ENCODE measurements at places on chromosomes 2 and 18. TPM values are rescaled to one million over a fixed set of nuclear protein-coding genes. Genes with fewer than 3 reads are reported as not detected.

C2orf78 gene
- total RNA-seq: not detected

FLACC1 gene
- 6.1 TPM for total RNA-seq

DAPL1 gene
- not detected for total RNA-seq

OR6B2 gene
- total RNA-seq: not detected

COLEC11 gene
- total RNA-seq: 1.7 TPM

ABCB11 gene
- not detected for total RNA-seq

GRCh38 chr2:9356261-9356660 lies 67.1 kb downstream of the ITGB1BP1 start:
- DNase-seq: no peak

- no peak for DNase-seq
Observed at GRCh38 chr2:73964223-73964622, 20.5 kb upstream of the TET3 start.

DNA sequence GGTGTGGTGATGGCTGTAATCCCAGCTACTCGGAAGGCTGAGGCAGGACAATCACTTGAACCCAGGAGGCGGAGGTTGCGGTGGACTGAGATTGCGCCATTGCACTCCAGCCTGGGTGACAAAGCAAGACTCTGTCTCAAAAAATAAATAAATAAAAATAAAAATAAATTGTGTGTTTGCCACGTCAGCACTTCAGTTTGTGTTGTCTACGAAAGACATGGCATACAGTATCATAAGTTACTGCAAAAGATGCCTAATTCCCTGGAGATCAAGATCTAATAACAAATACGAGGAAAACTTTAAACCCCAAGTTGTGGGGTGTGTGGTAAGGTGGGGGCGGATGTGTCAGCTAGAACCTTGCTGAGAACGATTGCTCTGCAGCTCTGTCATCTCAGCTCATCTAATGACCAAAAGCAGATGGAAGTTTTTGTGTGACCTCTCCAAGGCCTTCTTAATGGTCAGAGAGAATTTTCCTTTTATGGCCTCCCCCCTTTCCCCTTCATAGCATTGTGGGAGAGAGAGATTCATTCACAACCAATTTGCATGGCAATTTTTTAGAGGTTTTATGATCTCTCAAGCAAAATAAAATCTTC lies 11.3 kb downstream of the NPAS2 start:
- DNase-seq: no peak

DNA sequence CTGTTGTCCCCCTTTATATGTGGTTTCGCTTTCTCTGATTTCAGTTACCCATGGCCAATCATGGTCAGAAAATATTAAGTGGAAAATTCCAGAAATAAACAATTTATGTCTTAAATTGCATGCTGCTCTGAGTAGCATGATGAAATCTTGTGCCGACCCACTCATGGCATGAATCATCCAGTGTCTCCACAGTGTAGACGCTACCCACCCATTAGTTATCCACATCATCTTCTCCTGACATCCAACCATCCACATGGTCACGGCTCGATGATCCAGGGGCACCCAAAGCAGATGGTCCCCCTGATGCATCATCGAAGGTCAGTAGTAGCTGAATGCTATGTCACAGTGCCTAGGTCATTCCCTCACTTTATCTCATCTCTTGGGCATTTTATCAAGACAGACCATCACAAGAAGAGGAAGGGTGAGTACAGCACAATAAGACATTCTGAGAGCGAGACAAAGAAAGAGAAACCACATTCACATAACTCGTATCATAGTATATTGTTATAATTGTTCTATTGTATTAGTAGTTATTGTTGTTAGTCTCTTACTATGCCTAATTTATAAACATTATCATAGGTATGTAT lies 44.1 kb upstream of the ACKR3 start:
- DNase-seq: no peak

- DNase-seq: no peak
Observed at GRCh38 chr2:166373951-166374350, 1.8 kb downstream of the SCN9A start.

DNA sequence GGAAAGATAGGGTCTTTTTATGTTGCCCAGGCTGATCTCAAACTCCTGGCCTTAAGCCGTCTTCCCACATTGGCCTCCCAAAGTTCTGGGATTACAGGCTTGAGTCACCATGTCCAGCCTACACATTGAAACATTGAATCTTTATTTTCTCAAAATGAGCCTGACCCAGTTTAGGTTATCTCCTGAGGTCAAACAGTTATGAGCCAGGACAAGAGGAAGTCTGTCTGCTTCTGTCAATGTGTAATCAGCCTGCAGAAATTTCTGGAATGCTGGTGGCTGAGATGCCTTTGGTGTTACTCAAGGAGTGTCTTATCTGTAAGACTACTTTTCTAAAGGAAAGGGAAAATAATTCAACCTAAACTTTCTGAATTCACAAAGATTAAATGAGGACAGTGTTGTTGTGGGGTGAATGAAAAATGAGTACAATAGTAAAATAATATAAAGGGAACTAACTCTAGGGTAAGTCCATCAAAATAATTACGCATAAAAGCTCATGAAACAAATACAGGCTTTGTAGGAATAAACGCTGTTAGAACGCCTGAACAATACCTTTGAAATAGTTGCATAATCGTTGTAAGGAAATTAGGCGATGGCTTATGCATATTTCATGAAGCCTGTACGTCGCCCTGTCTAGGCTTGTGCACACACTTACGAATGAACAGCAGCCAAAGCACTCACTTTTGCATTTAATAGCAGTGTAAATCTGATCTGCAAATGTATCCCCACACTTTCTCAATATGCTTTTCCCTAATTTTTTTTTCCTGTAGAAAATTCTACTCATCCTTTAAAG lies 260.8 kb downstream of the RDH14 start:
- no peak for DNase-seq

GRCh38 chr2:47488870-47489584 lies 86.1 kb downstream of the MSH2 start:
- DNase-seq: no peak

GRCh38 chr2:235643680-235644511 lies 150.1 kb downstream of the AGAP1 start:
- no peak for DNase-seq

GRCh38 chr18:26685438-26686157 lies 137.2 kb upstream of the KCTD1 start:
- no peak for DNase-seq

DNA sequence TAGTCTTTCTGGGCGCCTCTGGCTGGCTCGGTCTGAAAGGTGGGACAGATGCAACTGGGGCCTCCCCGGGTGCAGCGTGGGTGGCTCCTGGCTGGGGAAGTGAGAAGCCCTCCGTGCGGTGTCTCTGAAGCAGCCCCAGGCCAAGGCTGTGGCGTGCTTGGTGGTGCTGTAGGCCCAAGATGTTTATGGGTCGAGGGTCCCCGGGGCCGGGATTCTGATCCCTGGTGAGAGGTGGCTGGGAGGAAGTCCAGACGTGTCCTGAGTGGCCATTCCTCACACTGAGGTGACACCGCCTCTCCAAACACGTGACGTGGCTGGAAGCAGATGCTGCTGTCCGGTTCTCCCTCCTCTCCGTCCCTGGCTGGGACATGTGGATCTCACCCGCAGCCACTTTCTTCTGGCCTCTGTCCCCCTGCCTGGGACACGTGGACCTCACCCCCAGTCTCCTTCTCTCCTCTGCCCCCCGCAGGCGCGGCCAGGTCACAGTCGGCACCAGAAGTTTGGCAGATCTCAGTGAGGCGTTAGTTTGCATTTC lies 12.6 kb downstream of the RTP5 start:
- DNase-seq: no peak

- DNase-seq: no peak
Observed at GRCh38 chr2:79993144-79993543, 311.4 kb downstream of the LRRTM1 start.

DNA sequence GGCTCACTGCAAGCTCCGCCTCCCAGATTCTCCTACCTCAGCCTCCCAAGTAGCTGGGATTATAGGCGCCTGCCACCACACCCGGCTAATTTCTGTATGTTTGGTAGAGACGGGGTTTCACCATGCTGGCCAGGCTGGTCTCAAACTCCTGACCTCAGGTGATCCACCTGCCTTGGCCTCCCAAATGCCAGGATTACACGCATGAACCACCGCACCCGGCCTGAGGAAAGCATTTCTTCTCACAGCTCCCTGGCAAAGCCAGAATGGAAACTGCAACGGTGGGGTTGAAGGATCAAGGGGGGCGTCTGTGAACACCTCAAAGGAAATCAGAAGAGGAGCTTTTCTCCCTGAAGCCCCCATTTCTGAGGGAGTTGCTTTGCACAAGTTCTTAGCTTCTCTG lies 11.2 kb upstream of the TEX51 start:
- no peak for DNase-seq

GRCh38 chr2:173705656-173706055 lies 259.5 kb downstream of the SP3 start:
- DNase-seq: no peak

DNA sequence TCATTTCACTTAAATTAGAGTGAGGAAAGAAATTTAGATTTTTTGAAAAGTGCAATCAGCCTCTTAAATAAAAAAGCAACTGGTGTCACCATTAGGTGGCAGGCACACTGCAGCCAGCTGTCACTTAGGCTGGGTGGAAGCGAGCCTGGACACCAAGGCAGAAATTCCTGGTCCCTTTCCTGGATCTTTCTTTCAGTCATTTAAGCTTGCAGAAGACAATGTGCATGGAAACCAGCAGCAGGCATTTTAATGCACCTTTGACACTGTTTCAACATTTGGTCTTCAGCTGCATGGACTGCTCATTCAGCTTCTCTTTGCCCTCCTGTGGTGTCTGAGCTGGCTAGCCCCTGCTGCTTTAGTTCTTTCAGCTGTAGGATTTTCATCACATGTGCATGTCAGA lies 61.0 kb downstream of the AQP4 start:
- no peak for DNase-seq

GRCh38 chr2:105321875-105322646 lies 7.5 kb downstream of the TGFBRAP1 start:
- no peak for DNase-seq

DNA sequence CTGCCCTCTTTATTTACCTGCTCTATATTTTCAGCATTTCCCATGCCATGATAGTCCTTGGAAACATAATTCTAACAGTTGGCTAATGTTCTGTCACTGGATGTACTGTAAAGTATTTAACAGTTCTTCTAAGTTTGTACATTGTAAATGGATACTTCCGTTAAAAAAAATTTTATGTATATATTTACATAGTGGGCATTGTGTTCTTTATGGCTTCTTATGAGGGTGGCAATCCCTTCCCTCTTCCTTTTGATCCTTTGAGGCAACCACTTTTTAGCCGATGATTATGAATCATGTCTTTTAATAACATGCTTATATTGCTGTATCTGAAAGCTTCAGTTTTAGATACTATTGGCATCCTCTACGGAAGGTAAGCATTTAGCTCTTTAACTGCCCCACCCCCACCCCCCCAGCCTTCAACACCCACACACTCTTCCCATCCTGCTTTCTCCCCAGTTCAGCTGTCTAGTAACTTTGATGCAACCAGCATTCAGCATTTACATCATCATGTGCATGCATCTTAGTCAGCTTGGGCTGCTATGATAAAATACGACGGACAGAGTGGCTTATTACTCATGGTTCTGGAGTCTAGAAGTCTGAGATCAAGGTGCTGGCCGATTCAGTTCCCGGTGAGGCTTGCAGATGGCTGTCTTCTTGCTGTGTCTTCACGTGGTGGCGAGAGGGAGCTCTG lies 21.0 kb upstream of the EDAR start:
- no peak for DNase-seq

DNA sequence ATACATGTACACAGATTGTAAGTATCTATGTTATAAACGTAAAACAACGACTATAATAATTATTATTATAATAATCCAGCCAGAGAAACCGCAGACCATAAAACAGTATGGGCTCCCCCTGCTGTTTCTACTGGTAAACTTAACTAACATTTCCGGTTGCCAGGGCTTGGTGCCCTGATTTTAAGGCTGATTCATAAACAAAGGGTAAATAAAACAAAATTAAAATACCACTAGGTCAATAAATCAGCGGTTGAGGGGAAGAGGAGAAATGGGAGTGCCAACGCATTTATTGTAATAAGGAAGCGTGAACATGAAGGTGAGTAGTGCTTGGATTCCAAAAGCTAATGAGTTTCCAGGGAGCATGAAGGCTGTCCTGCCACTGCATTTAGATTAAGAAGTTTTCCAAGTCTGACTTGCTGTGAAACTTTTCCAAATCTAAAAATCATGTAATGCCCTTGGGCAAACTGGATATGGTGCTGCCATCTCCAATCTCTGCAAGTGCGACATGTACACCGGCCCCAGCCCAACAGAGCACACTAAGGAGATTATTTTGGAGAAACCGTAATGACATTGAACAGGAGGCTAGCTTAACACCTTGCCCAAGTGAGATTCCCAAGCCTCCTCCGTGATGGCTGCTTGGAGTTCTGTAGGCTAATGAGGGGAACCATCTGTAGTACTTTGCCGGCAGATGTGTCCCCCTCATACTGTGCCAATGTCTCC lies 50.7 kb upstream of the HNRNPA3 start:
- DNase-seq: no peak

GRCh38 chr2:215831296-215831913 lies 181.9 kb downstream of the MREG start:
- no peak for DNase-seq

DNA sequence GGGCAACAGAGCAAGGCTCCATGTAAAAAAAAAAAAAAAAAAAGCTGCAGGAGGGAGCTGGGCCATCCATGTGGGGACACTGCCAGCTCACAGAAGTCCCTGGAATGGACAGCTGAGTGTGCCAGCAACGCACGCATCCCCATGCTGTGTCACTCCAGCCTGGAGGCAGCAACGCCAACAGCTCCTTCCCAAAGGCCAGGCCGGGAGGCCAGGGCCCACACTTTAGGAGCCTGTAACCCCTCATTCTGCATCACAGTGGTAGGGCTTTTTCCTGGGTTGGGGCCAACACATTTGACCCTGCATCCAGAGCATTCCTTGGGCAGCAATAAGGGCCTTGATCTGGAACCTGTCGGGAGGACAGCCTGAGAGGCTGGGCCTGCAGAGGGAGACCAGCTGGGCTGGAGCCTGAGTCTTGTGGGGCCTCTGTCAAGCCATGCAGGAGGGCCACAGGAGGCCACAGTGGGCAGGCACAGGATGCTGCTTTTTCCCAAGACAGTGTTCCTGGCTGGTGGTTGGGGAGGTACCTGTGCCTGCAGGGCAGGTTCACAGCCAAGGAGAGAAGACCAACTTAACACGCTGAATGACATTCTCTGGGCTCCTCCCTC lies 16.8 kb upstream of the KCNK3 start:
- DNase-seq: no peak

DNA sequence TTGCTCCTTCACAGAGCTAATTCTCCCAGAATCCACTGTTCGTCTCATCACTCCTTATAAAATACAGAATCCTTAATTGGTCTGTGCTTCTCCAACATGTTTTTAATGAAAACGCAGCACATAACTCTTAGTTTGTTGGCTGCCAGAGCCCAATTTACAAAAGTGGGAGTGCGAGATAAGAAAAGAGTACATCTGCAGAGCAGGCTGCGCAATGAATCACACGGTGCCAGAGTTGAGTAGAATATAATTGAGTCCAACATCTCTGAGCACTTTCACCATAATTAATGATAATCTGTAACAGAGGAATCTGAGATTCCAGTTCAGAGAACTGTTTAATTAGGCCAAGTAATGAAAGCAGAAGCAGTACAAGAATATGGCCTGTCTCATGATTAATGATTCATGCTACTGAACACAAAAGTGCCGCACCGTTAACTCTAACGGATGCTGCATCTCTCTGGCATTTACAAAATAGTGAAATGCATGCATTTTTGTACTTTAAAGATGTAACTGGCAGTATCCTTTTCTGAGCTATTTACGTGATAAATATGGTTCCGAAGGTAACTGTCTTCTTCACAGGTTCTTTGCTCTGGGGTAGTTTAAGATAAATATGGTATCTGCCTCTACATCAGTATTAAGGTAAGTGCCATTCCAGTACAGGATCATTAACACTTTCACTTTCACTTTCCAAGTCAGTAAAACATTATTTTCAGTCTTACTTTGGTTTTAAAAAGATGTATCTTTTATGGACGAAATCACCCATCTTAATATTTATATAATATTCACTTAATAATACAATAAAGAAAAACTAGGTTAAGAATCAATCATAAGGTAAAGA lies 785.6 kb downstream of the NR4A2 start:
- no peak for DNase-seq

Data from aorta (tissue), 5 donors.